ENCODE measurements at places on chromosomes 12 and 14.
A peak's percentile ranks its signal among the peaks of the same experiment; 100 is the strongest.

DNA sequence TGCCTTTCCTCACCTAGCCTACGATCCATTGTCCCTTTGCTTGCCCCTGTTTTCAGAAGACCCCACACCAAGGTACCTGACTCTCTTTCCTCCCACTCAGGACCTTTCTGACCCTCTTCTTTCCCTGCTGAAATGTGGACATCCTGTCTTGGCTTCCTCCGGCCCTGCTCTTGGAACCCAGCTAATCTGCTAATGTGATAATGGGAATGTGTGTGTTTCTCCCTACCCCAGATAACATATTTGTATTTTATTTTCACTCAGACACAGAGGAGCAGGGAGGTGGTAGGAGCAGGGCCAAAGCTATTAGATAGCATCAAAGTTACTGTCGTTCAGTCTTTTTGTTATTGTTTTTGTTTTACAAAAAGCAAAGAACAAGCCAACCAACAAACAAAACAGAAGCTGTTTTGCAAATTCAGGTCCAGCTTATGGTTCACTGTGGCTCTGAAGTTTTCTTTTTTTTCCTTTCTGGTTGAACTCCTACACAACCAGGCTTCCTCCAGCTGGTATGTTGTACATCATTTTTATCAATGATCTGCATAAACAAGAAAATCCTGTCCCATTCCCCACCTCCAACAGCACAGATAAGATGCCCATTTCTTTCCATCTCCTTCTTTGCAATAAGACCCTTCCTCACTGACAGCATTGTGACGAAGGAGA is 137.3 kb downstream of the C12orf75 start:
- no peak for DNase-seq

DNA sequence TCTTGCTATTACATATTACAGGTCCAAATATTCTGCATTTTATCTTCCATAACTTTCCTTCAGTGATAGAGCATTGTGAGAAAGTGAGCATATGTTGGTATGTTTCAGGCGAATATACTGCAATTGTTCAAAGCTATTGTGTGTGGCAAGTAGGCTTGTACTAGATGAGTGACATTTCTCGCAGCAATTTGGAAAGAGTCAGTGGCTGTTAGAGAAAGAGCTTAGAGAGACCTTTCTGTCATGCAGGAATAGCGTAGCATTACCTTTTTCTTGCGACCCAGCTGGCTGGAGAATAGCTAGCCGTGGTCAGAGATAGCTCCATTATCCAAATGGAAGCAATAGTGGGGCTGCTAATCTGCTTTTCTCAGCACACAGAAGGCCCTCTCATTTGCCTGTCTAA is 678.5 kb upstream of the FOXG1 start:
- no peak for DNase-seq

GRCh38 chr12:9732921-9733461 is at the start of gene CLECL1:
Gene CLECL1, minus strand, starts transcription at chr12:9733097.
- DNase-seq, result no peak

DNA sequence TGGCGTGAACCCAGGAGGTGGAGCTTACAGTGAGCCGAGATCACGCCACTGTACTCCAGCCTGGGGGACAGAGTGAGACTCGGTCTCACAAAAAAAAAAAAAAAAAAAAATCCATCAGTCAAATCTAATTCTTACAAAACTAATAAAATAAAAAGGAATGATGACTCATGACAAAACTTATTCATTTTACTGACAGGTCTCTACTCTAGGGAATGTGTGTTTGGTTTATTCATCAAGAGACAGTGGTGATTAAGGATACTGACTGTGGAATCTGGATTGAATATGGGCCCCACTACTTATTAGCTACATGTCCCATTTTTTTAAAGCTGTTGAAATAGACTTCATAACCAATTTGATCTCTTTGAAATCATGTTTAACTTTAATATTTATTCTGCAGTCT is 29.3 kb upstream of the GAS2L3 start:
- DNase-seq, result no peak

- DNase-seq, result peak; percentile 63
Observed at GRCh38 chr14:20469242-20469889, at the start of gene PNP. Gene PNP, plus strand, starts transcription at chr14:20469406. Its CDS starts 119 bp downstream, at chr14:20469525.

- no peak for DNase-seq
Observed at GRCh38 chr12:52703424-52703823, at the start of gene KRT77. Gene KRT77, minus strand, starts transcription at chr12:52703524. Its CDS starts 90 bp downstream, at chr12:52703434.

GRCh38 chr12:107320033-107320928 is 226.9 kb upstream of the CRY1 start:
- DNase-seq, result peak; percentile 57

- no peak for DNase-seq
Observed at GRCh38 chr12:69083689-69084088, 150.7 kb upstream of the CPM start.

- no peak for DNase-seq
Observed at GRCh38 chr14:24062216-24062980, 9.0 kb upstream of the CPNE6 start.

DNA sequence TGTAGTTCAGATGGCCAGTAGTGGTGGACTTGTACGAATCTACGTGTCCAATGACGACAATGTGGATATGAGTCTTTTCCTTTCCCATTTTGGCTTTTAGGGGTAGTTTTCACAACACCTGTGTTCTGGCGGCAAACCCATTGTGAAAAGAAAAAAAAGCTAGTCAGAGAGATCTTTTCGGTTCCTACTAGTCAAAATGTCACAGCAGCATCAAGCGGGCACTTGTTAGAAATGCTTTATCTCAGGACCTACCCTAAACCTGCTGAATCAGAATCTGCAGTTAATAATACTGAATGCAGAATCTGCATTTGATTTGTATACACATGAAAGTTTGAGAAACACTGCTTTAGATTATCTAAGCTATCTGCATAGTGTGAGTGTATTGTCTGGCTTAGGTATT is 18.3 kb downstream of the AEBP2 start:
- DNase-seq, result no peak

GRCh38 chr12:71748081-71748850 is 6.4 kb upstream of the RAB21 start:
- DNase-seq, result no peak

DNA sequence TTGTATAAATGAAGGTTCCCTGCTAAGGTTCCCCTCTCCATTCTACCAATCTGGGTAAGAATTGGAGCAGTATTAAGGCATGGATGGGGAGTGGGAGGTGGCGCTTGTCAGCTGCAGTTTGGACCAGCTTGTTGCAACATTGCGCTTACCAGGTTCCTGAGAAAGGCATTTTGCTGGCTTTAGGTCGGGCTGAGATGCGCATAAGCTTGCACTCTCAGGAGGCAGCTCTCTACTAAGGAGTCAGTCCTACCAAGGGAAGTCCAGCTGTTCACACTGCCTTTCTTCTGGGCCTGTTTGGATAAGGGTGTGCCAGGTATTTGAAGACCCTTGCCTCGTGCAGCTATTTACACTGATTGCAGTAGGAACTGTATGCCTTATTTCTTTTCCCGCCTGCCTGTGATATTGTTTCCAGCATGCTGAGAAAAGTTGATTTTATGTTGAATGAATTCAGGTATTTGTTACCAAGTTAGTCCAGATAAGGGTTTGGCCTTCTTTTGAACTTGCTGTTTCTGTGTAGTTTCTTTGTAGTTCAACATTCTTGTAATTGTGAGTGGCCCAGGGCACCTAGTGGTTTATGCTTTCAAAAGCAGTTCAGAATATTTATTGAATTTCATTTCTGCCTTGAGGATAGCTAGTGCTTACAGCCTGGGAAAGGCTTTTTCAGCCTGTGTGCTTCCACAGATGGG is 2.6 kb downstream of the MLEC start:
- no peak for DNase-seq

DNA sequence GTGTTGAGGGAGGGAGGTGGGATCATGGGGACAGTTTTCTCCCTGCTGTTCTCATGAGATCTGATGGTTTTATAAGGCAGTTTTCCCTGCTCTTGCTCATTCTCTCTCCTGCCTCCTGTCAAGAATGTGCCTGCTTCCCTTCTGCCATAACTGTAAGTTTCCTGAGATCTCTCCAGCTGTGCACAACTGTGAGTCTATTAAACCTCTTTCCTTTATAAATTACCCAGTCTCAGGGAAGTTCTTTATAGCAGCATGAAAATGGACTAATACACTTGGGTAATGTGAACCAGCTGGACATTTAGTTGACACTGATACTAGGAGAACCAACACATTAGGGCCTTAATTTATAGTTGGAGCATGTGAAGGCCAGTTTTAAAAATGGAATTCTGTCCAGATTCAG is 12.4 kb upstream of the CCDC91 start:
- no peak for DNase-seq

GRCh38 chr12:13000925-13001774 is 1.1 kb upstream of the HEBP1 start:
- DNase-seq, result peak; percentile 12

GRCh38 chr14:31172084-31172483 is 35.5 kb downstream of the HECTD1 start:
- DNase-seq, result no peak

- DNase-seq, result no peak
Observed at GRCh38 chr12:28759333-28759732, 389.7 kb upstream of the FAR2 start.

- peak; percentile 71 for DNase-seq
Observed at GRCh38 chr12:53231921-53232645, at the start of gene RARG. Gene RARG, minus strand, starts transcription at chr12:53232209. Its CDS starts 4,664 bp downstream, at chr12:53227545.

GRCh38 chr12:130281153-130281799 is 56.4 kb upstream of the PIWIL1 start:
- no peak for DNase-seq

DNA sequence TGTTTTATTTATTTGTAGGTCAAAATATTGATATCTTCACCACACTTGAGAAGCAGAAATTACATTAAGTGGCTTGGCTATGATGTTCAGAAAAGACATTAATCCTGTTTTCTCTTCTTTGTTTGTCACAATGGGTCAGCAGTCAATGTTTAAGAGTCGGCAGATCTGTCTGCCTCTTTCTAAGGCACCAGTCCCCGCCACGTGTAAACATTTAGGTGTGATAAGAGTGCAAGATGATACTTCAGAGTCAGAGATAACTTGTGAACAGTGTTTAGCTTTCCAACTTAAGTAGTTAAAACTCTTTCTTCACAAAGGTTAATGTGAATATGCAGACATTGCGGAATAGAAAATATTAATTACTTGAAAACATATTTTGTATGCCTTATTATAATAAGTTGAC is 160.9 kb downstream of the OTOGL start:
- no peak for DNase-seq
